Heart left ventricle (tissue), 16 donors: ENCODE measurements at places on chromosomes 2 and 18. TPM values are rescaled to one million over a fixed set of nuclear protein-coding genes. Genes with fewer than 3 reads are reported as not detected.

ZNF519 gene
- total RNA-seq, result 2.5 TPM

- peak overlapping the region; percentile 26 for H3K4me3 ChIP-seq
- DNase-seq, result no peak
- H3K36me3 ChIP-seq, result no peaks in the 10 kb centered on the region
These were observed 124.1 kb downstream of the RAPGEF4 start for GRCh38 chr2:172859581-172860335.

- no peak for DNase-seq
- no peak overlapping the region for H3K4me3 ChIP-seq
- H3K27ac ChIP-seq, result no peak overlapping the region
- no peaks in the 10 kb centered on the region for H3K36me3 ChIP-seq
These were observed 849.6 kb downstream of the CNTNAP5 start for GRCh38 chr2:124874676-124875075.

RBKS gene
- total RNA-seq, result 5.1 TPM

DNA sequence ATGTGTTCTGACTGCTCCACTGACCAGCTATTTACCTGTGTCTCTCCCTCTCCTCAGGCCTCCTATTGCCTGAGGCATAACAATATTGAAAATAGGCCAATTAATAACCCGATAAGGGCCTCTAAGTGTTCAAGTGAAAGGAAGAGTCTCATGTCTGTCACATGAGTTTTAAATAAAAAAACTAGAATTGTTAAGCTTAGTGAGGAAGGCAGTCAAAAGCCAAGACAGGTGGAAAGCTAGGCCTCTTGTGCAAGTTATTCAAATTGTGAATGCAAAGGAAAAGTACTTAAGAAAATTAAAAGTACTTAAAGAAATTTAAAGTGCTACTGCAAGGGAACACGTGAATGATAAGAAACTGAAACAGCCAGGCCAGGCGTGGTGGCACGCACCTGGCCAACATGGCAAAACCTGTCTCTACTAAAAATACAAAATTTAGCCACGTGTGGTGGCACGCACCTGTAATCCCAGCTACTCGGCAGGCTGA, 44.9 kb upstream of the TAF4B start:
- no peak overlapping the region for H3K4me3 ChIP-seq
- no peak for DNase-seq
- no peaks in the 10 kb centered on the region for H3K4me1 ChIP-seq
- H3K36me3 ChIP-seq, result no peaks in the 10 kb centered on the region
